ENCODE measurements at places on chromosomes 6 and 20.

- DNase-seq = no peak
Measured at GRCh38 chr20:15241681-15242080, 904.3 kb upstream of the FLRT3 start.

- no peak for DNase-seq
Measured at GRCh38 chr6:43972179-43972912, 154.9 kb downstream of the MRPL14 start.

DNA sequence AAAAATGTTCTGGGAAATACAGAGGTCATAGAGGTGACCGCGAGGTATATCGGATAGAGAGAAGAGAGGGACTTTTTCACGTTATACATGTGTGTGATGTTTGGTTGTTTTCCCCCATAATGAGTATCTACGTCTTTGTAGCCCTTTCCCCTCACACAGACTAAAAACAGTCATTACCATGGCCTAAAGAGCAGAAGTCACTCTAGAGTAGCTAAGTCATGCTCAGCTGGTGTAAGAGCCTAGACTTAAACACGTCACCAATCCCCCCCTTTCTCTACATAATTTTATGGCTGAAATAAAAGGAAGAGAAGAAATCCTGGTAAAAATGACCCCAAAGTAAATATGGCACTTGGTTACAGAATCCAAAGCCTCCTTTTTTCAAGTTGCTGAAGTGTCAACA lies 6.0 kb upstream of the BEND3 start:
- DNase-seq = no peak

- no peak for DNase-seq
Measured at GRCh38 chr20:44054849-44055248, 132.1 kb downstream of the JPH2 start.

DNA sequence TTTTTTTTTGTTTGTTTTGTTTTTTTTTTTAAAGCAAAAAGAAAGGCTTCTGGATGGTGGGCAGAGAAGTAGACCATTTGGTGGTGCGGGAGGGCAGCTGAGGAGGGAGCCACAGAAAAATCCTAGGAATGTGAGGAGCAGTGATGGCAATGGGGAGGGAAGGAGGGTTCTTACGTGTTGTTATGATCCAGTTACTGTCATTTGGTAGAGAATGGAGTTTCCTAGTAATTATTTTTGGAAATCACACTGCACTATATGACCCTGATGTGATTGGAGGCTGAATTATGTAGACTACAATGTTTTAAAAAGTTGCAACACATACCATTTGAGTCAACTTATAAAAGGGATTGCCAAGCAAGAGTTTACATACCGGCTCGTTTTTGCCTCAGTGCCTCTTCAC lies 22.1 kb downstream of the ADGRF5 start:
- DNase-seq = no peak

DNA sequence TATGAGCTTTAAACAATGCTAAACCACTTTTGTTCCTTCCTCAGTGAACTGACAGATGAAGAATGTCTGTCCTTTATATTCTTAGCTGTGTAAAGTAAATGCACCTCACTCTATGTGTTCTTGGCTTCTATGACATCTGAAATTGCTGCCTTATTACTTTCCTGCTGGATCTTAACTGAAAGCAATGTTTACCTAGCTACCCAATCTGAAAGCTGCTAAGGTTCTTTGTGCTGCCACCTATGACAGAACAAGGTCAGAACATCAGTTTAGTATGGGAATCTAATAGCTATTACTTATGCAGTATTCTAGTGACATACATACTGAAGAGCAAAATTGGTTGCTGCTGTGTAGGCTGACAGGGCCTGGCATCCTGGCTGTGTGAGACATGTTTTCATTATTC lies 444.1 kb downstream of the KHDRBS2 start:
- DNase-seq = no peak

DNA sequence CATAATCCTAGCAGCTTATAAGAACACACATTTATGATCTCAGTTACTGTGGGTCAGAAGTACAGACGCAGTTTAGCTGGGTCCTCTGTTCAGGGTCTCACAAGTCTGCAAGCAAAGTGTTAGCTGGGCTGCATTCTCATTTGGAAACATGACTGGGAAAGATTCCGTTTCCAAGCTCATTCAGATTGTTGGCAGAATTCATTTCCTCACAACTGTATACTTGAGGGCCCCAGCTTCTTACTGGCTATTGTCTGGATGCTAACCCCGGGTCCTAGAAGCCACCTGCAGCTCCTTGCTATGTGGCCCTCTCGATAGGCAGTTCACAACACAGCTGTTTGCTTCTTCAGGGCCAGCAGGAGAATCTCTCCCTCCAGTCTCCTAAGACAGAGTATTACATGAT lies 13.1 kb downstream of the TCP11 start:
- no peak for DNase-seq

GRCh38 chr6:149235130-149235561 lies 82.4 kb upstream of the TAB2 start:
- no peak for DNase-seq

GRCh38 chr20:58160451-58161061 lies 67.9 kb downstream of the ANKRD60 start:
- no peak for DNase-seq

GRCh38 chr20:20014659-20015058 lies 2.5 kb upstream of the NAA20 start:
- DNase-seq = no peak

DNA sequence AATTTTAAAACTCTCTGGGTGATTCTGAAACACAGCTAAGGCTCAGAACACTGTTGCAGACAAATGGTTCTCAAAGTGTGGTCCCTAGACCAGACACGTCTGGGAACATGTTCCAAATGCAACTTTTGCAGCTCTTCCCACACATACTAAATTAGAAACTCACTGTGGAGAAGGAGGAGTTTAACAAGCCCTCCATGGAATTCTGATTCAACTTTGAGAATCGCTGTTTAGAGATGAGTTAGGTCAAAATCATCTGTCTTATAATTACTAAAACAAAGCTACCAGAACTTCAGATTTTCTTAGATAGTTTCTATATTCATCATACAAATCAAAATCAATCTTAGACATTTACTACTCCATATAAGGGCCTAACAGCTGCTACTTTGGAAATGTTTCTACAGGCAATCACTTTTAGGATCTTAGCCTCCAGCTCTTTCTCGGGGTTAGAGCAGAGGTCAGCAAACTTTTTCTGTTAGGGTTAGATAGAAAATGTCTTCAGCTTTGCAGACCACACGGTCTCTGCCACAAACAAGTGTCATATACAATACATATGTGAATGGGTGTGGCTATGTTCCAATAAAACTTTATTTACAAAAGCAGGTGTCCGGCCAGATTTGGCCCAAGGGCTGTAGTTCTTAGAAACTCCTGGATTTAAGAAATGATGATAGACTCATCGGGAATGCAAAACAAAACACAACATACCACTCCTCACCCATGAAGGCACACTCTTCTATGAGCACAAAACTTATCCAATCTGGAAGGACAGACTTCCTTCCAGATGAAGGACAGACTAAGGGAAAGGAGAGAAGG lies 50.0 kb upstream of the ARHGAP18 start:
- no peak for DNase-seq

GRCh38 chr6:133983099-133983939 lies 30.3 kb downstream of the TBPL1 start:
- DNase-seq = no peak

- no peak for DNase-seq
Measured at GRCh38 chr20:3072530-3073250, 1.3 kb downstream of the OXT start.

DNA sequence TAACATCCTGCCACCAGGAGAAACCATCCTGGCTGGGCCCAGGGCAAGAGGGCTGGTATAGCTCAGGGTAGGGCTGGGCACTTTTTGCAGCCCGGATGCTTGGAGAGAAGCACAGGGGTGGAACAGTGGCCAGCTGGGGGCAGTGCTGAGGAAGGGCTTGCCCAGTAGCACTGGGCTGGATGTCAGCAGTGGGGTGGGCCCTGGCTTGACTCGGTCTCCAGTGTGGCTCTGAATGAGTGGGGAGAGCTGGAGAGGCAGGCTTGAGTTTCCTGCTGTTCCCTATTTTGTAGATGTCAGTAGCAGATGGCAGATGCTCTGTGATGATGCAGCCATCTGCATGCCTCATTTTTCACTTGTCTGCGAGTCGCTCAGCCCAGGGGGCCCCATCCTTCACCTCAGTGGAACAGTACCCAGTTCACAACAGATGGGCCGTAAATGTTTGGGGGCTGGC lies 56.3 kb upstream of the TULP1 start:
- DNase-seq = no peak

- no peak for DNase-seq
Measured at GRCh38 chr6:5103250-5103649, 18.1 kb downstream of the PPP1R3G start.

- DNase-seq = no peak
Measured at GRCh38 chr20:45991616-45992015, 17.1 kb upstream of the MMP9 start.

DNA sequence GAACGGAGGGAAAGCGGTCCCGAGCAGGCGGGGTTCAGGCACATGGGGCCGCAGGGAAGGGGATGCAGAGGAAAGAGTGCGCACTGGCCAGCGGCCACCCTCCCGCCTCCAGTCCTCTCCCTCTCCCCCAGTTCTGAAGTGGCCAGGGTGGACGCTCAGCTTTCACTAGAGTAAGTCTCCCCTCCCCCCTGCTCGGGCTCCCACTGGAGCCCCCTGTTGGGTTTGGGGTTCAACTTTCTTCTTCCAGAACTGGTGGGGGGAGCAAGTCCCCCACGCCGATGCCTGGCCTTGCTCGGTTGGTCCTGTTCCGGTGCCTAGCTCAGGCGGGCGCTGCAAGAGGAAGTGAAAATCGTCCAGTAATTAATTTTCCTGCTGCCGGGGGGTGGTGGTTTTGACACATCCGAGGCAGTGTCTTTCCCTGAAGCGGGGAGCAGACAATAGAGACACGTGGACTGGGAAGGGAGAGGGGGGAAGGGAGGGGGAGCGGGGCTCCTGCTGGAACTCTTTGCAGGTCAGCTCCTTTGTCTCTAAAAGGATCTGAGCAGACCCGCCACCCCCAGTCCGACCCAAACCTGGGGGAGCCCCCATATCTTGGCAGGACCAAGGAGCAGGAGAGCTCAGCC lies 824 bp upstream of the SCRT2 start:
- DNase-seq = no peak

DNA sequence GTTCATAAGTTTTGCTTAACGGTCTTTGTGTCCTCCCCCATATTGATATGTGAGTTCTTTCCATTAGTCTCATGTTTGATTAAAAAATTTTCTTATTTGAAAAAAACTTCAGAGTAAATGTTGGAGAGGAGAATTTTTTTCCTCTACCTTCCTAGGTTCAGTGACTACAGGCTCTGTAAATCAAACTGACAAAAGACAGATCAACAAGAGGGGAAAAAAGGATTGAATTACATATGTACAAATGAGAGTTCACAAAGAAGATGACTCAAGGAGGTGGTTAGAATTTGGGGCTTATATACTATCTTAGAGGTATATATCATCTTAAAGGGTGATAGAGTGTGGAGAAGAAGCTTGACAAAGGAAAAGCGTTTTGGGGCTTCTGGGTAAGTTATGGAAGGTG lies 5.6 kb downstream of the TMC2 start:
- DNase-seq = no peak

- DNase-seq = peak; percentile 54
Measured at GRCh38 chr6:36949636-36950035, 4.9 kb upstream of the PI16 start.

- no peak for DNase-seq
Measured at GRCh38 chr20:13338999-13339411, 117.9 kb downstream of the ISM1 start.

- peak; percentile 17 for DNase-seq
Measured at GRCh38 chr20:6501061-6501460, 266.4 kb upstream of the BMP2 start.

DNA sequence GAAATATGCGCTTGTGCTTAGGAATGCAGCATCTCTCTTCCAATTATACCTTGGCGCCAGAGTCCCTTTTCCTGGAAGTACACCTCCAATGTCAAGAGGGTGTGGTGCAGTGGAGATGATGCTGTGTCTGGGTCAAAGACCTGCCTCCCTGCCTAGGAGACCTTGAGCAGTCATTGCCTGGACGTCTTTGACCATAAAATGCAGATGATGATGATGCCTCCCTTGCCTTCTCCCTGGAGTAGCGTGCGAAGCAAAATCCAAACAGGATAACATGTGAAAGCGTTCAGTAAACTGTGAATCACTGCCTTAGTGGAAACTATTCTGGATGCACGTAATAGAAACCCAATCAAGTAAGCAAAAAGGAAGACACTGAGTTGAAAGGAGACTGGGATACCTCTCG lies 97.4 kb upstream of the ARMC2 start:
- DNase-seq = no peak

GRCh38 chr6:124522335-124522734 lies 439.9 kb upstream of the RNF217 start:
- DNase-seq = no peak

DNA sequence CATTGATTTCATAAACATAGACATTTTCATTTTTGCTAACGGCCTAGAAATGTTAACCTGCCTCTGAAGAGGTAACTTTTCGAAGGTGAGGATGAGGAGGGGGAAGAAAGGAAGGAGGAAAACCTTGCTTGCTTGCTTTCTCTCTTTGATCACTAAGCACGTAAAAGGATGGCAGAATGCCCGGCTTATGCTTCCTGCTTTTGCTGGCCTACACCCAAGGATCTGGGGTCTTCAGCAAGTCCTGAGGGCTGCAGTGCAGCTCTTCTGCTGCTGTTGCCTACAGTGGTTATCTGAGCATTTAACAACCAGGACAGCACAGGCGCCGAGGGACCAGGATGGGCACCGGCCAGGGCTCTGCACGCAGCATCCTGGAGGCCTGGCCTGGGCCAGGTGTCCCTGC lies 150.8 kb upstream of the TAB2 start:
- no peak for DNase-seq

DNA sequence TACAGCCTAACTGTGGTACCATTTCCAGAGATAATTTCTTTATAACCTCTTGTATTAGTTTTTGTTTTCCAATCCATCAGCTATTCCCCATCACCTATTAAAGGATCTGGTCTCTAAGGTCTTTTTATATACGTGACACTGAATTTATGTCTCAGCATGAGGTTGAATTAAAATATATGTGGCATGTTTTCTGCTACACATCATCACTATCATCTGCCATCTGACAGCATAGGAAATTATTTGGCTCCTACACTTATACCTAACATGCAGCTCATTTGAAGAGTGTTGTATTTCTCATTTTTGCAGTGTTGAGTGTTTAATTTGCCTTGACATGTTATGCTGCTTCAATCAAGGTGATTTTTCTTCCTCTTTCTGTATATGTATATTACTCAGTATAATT lies 100.3 kb downstream of the LIN28B start:
- DNase-seq = no peak

DNA sequence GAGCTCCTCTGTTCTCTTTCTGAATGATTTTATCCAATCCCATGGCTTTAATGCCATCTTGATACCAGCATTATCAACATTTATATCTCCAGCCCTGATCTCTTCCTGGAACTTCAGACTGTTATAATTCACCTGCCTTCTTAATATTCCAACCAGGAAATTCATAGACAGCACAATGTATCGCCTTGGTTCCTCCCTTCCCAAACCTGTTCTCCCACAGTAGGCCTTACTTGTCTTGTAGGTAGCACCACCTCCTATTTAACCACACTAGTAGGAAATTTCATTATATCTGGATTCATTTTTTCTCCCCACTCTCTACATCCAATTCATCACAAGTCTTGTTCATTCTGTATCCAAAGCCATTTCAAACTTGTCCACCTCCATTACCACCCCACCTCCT lies 106.3 kb upstream of the SHLD1 start:
- DNase-seq = no peak
